ENCODE measurements at places on chromosomes 2 and 18.

- no peak for DNase-seq
Observed at GRCh38 chr2:201507725-201508124, 56.2 kb downstream of the STRADB start.

GRCh38 chr2:186748354-186748753 lies 54.5 kb downstream of the FAM171B start:
- DNase-seq, result no peak

DNA sequence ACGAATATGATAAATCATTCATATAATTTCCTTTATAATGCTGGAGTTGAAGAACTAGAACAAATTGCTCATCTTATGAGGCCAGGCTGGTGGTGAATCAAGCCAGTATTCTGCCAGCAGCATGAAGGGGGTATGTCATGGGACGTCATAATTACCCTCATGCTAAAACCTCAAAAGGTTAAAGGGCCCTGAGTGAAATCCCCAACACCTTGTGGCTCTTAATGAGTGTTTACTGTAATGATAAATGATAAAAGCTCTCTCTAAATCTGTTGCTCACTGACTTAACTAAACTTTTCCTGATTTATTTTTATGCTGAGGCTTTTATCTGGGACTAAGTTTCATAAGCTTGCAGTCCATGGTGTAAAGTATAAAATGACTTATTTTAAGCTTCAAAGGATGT lies 18.3 kb upstream of the NEDD4L start:
- no peak for DNase-seq

DNA sequence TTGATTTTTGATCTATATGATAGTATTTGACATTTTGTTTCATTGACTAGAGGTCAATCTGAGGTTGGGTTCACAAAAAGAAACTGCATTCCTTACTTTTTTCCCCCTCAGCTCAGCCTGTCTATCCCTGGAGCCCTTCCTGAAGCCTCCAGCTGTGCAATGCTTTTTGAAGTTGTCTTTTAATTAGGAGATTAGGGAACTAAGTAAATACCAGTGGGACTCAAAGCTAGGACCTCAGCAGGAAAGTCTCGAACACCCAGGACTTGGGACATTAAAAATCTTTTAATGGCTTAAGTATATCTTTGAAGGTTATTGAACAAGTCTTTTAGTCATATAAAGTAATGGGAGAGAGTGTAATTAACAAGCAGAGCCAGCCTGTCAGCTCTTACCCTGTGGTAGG lies 220.2 kb downstream of the PDE11A start:
- no peak for DNase-seq

DNA sequence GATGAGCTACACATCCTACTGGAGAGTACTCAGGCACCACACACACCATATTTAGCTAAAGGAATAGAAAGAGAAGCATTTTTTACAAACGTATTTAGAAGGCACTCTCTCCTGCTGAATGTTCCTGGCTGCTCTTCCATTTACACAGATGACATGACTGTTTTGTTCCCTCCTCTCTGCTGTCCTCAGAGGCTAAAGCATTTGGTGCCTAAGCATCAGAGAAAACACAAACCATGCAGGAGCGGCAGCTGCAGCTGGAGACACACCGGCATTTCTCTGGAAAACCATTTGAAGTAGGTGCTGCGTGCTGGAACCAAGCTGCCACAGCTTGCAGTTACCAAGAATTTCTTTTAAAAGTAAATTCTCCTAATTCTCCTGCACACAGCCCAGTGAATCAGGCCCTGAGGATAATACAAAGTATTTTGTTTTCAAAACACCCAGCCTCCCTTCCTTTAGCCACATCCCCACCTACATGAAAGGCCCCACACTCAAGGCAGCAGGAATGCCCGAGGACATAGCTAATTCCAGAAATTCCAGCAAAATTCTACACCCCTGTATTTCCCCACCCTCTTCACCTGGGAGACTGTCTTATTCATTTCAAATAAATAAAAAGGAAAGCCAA lies 488.9 kb upstream of the SOX11 start:
- DNase-seq, result no peak

GRCh38 chr18:42426496-42427015 lies 471.5 kb downstream of the PIK3C3 start:
- DNase-seq, result no peak

DNA sequence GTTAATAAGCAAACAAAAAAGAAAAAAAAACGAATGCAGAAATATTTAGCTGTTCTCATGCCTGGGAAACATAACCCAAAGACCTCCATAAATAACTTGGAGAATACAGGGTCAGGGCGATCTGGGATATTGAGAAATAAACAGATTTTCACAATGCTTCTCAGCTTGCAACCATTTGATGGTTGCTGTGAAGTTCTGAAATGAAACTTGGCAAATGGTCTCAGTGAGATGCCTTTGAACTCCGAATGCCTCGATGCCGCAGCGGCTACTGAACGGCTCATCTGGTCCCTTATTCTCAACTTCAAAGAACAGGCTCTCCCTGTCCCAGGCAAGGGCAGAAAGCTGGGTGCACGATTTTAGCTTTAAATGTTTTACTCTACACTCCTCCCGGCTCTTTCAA lies 78.1 kb downstream of the ZNF516 start:
- DNase-seq, result no peak

DNA sequence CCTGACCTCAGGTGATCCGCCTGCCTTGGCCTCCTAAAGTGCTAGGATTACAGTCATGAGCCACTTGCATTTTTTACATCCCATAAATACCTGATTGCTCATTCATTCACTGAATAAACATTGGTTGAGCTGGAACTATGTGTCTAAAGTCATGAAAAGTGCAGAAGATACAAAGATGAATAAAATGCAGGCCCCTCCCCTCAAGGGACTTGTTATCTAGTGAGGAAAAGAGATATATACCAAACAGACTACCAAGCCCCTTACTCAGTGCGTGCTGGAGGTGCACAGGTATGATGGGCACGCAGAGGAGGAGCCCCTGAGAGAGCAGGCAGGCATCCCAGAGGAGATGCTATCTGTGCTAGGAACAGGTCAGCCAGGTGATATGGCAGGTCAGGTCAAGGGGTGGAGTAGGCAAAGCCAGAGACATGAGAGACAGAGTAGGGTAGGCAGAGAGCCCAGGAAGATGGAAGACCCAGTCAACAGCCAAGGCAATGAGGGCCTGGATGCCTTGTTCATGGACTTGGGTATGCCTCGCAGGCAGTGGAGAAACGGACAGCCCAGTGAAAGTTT lies 7.7 kb downstream of the FHL2 start:
- DNase-seq, result no peak
